ENCODE measurements at places on chromosomes 16 and 17.

DNA sequence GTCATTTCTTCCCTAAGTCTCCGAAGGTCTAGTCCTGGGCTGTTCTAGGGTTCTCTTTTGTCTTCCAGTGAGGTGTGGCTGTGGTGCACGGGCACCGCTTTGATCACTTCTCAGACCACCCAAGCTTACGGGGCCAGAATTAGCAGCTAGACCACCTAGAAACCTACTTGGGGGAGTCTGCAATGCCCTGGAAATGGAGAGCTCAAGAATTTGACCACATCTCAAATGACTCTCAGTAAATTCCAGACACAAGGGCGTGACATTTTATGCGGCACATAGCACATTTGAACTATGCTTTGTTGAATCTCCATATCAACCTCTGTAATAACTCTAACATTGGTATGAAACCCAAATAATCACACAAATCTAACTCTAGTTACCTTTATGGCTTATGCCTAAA lies 24.9 kb downstream of the TRIM16 start:
- no peak for DNase-seq

- DNase-seq: no peak
Measured at GRCh38 chr16:66335704-66336329, 30.7 kb upstream of the CDH5 start.

GRCh38 chr16:86232496-86232895 lies 277.8 kb upstream of the FOXF1 start:
- DNase-seq: no peak

DNA sequence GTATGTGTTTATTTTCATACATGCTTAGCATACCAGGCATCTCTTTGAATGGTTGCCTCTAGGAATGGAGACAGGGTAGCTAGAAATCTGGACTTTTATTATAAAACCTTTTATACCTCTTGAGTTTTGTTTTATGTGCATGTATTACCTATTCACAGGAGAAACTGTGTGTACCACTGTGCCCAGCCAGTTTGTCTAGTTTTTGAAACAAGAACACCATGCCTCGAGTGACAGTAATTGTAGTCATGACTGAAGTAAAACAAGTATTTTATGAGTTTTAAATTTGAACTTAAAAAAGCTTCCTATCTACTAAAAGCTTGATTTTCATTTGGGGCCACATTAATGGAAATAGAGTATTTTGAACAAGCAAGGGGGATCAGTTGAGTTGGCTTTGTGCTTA lies 57.4 kb downstream of the SNTB2 start:
- no peak for DNase-seq

- no peak for DNase-seq
Measured at GRCh38 chr16:11797957-11798299, 870 bp upstream of the ZC3H7A start.

- DNase-seq: peak; percentile 94
Measured at GRCh38 chr17:44775136-44775837, 16.5 kb downstream of the ADAM11 start.

GRCh38 chr16:1225051-1225451 lies at the start of gene TPSG1:
Gene TPSG1, minus strand, starts transcription at chr16:1225268. Its CDS starts 16 bp downstream, at chr16:1225252.
- DNase-seq: no peak

DNA sequence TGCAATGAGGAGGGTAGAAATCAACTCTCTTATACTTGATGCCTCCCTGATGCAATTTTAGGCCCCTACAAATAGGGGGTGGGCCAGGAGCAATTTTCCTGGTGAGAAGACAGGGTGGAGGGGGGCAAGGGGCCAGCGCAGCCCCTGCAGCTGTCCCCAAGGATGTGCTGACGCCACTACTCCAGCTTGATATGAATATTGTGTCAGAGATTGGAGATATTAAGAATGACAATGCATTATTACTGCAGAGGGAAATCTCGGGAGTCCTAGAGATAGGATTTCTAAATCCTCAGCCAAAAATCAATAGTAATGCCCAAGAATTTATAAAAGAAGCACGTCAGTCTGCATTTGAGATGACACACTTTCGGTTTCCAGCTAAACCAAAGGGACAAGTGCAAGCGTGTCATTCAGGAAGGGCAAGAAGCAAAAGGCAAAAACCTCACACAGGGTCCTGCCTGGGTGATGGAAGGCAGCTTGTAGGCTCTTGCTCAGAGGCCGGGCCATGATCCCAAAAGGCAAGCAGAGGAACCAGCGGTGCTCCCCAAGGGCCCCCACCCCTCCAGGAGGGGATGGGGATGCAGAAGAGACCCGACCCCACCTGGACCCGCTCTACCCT lies 178.8 kb downstream of the C16orf78 start:
- no peak for DNase-seq

- DNase-seq: no peak
Measured at GRCh38 chr17:66488864-66489263, 186.5 kb downstream of the PRKCA start.

DNA sequence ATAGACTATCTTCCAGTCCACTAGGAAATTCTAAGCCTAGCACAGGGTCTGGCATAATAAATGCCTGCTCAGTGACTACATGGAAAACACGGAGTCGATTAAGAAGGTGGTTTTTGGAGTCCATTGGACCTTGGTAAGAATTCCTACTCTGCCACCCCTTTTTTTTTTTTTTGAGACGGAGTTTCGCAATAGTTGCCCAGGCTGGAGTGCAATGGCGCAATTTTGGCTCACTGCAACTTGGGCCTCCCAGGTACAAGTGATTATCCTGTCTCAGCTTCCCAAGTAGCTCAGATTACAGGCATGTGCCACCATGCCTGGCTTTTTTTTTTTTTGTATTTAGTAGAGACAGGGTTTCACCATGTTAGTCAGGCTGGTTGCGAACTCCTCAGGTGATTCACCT lies 123.2 kb downstream of the HS3ST2 start:
- no peak for DNase-seq

DNA sequence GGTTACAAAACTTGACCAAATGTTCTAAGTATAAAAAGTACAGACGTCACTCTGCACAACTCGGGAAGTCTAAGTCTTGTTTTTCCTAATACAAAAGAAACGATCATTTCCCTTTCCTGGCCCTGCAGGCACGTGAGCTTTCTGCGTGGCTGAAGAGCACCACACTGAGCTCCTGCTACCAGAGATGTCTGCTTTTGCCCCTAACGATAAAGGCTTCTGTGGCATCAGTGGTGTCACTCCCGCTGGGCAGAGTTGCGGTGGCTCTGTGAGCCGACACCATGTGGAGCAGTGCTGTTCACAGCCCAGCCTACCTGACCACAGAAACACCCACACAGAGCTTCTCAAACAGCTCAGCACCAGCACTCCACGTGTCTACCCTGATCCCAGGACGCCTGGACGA lies 20.5 kb downstream of the EMC8 start:
- DNase-seq: peak; percentile 10

- DNase-seq: no peak
Measured at GRCh38 chr16:16109453-16110110, 113.7 kb downstream of the ABCC6 start.

DNA sequence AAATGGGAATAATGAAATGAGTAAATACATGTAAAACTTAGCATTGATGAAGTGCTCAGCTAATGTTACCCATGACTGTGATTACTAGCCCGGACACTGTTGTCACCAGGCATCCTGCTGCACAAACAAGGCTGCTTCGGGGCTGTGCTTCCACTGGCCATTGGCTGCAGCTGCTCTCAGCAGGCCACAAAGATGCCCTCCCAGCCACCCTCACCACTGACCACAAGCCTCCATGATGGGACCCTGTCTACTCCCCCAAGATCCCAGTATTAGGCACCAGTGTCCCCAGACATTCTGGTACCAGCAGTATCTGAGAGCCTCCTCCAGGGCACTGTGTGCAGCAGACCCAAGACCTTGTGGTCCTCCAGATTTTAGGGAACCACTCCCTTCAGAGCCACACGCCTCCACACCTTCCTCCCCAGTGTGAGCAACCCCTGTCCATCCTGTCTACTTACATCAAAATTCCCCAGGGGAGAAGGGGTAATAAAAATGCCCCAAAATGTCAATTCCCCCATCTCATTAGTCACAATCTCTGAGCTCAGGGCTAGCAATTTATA lies 19.7 kb upstream of the NUP93 start:
- no peak for DNase-seq

DNA sequence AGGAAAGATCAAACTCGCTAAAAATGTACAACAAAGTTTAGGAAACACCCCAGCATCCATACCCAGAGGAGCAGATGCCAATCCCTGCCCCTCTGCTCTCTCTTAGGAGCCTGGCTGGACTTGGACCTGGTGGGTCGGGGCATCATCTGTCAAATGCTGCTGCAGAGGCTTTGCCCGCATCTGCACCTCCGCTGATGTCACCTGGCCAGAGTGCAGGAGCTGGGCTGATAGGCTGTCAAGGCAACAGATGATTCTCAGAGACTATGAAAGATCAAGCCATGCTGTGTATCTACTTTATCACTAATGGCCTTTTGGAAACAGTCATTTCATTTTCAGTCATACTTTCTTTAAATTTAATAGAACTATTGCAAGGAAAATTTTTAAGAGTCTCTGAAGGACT lies 15.9 kb upstream of the LCMT1 start:
- DNase-seq: no peak

- DNase-seq: no peak
Measured at GRCh38 chr17:13562271-13562800, 39.4 kb downstream of the HS3ST3A1 start.

DNA sequence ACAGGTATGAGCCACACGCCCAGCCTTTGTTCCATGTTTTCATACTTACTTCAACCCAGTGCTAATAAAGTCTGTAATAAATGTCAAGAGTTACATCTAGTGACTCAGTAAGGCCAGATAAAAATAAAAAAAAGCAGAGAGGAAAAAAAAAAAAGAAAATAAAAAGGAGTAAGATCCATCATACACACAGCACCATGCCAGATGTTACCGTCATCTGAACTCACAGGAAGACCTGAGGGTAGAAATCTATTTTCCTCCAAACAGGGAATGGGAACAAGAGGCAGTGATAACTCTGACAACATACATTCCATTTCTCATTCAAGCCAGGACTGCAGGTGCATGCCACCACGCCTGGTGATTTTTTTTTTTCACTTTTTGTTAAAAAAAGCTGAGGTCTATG lies 20.7 kb downstream of the CRK start:
- no peak for DNase-seq

GRCh38 chr17:75570772-75571171 lies 16.8 kb upstream of the MYO15B start:
- no peak for DNase-seq

GRCh38 chr16:52552643-52553042 lies 5.7 kb upstream of the TOX3 start:
- no peak for DNase-seq

- DNase-seq: no peak
Measured at GRCh38 chr17:50739098-50739497, 19.7 kb downstream of the LUC7L3 start.

GRCh38 chr16:57999971-58000705 lies at the start of gene ZNF319:
Gene ZNF319, minus strand, starts transcription at chr16:58000672. Its CDS starts 2,407 bp downstream, at chr16:57998265.
- DNase-seq: no peak

- DNase-seq: no peak
Measured at GRCh38 chr17:83154311-83155127, 75.1 kb downstream of the METRNL start.

GRCh38 chr17:27544350-27545131 lies 86.4 kb upstream of the LGALS9 start:
- no peak for DNase-seq

DNA sequence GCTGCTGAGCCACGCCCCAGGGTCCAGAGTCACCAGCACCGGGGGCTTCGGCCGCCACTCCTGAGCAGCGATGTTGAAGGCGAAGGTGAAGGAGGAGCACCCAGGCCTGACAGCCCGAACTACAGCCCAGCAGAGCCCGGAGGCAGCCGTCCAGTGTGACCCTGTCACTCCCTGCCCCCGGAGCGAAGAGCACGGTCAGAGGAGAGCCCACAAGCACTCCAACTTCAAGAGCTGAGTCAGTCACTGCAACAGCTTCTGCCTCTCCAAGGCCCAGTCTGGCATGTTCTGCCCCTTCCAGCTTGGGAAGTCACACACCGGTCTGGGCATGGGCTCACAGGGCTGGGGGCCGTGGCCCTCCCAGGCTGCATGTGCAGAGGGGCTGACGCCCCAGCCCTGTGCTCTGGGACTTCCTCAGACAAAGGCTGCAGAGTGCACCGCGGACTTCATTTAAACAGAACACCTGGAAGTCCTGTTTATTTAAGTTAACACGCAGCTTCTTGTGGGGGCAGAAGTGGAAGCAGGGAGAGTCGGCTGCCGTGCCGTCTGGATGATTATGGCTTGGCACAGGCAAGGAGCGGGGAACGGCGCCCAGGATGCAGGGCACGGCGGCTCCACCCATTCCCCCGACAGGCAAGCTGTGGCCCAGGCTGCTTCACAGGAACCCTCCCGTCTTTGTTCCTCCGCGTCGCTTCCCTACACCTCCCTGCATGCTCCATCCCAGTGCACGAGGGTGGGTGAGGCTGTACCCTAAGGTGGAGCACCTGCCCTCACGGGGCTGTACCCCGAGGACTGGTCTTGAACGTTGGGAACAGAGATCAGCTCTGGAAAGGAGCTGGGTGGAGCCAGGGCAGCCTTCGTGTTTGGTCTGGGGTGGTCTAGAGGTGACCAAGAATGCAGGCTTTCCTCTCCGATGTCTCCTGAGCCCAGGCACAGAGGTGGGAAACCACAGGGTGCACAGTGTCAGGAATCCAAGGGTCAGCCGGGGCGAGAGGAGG lies 68.9 kb upstream of the METRNL start:
- no peak for DNase-seq

DNA sequence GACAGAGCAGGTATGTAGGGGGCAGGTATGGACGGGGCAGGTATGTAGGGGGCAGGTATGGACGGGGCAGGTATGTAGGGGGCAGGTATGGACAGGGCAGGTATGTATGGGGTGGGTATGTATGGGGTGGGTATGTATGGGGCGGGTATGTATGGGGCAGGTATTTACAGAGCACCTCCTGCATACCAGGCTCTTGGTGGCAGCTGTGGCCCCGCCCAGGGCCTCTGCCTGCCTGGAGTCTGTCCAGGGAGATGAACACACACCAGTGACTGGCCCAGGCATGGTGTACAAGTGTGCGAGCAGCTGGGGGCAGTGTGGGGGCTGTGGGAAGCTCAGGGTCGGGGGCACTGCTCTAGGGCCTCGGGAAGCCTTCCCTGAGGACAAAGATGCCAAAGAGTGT lies 4.4 kb downstream of the RPL3L start:
- DNase-seq: no peak

DNA sequence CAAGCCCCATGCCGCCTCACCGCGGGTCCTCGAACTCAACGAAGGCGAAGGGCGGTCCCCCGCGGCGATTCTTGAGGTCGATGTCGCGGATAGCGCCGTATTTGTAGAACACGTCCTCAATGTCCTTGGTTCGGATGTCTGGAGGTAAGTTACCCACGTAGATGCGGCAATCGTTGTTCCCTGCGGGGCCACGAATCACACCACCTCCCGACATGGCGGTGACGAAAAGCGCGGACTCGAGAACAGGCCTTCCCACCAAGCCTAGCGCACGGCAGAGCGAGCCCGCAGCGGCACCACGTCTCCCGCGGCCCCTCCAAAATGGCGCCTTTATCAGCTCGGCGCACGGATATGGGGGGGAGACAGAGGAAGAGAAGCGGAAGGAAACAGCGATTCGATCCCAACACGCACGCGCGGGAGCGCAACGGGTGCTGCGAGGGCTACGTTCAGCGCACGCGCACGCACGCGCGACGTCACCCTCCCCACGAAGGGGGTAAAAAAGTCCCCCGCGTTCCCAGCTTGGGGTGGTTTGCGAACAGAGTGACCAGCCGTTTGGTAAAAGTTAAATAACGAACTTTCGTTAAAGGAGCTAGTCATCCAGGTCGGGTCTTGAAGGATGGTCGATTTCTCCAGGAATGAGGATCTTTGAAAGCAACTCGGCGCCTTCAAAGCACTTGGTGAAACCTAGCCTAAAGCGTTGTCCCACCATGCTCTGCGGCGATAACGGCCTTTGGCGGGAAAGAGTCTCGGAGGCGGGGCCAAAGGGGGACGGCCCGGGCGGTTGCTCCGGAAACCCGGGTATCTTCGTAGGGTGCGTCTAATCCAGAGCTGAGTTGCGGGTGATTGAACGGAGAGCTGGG lies at the start of gene SRSF1:
SRSF1 (minus strand) TSS at position 323 of the 857 bp plus-strand sequence; CDS start at position 214, 109 bp downstream.
- DNase-seq: peak; percentile 97

- DNase-seq: peak; percentile 55
Measured at GRCh38 chr16:83826146-83826913, 18.6 kb downstream of the HSBP1 start.
